ENCODE measurements at places on chromosomes 3 and 15. TPM values are rescaled to one million over a fixed set of nuclear protein-coding genes. Genes with fewer than 3 reads are reported as not detected.

DNA sequence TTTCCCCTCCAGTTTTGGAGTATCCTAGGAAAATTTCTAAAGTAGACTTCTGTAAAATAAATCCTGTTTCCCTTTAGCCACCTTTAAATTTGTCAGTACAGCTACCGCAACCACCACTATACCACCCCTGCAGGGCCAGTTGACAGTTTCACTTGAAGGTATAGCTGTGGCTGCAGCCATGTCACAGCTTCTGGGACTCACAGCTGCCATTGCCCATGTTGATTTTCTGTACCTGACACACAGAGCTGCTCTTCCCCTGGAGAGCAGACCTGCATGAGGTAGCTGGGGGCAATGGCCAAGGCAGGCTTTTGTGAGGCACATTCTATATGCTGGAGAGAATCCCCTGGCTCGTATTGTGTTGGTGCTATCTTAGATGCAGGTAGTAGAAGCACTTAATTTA is 345.4 kb downstream of the LRTM1 start:
- no peak for DNase-seq

Gene GMNC
- total RNA-seq = 0.06 TPM

- DNase-seq = no peak
Observed at GRCh38 chr15:34799149-34800101, 4.1 kb upstream of the ACTC1 start.

GRCh38 chr3:112372396-112372795 is 39.4 kb downstream of the CD200 start:
- no peak for DNase-seq

- DNase-seq = no peak
Observed at GRCh38 chr15:56244811-56245576, 1.3 kb upstream of the RFX7 start.

Gene SHC4
- 2.8 TPM for total RNA-seq

- DNase-seq = no peak
Observed at GRCh38 chr3:142498397-142499180, 50.8 kb upstream of the XRN1 start.

Gene BRK1
- total RNA-seq = 156 TPM

All from glomerular endothelial cell (primary cell).